ENCODE measurements at places on chromosomes 6 and 20.

GRCh38 chr20:60142587-60142986, 184.4 kb downstream of the CDH26 start:
- no peak overlapping the region for H3K4me3 ChIP-seq
- no peaks in the 10 kb centered on the region for H3K36me3 ChIP-seq
- no peak overlapping the region for H3K27ac ChIP-seq
- no peak for DNase-seq

- peaks cover 10% of the 10 kb centered on the region for H3K4me1 ChIP-seq
- no peak for DNase-seq
- H3K27ac ChIP-seq: no peak overlapping the region
- peaks cover 46% of the 10 kb centered on the region for H3K36me3 ChIP-seq
These were observed 66.4 kb downstream of the SSR1 start for GRCh38 chr6:7246401-7247178.

DNA sequence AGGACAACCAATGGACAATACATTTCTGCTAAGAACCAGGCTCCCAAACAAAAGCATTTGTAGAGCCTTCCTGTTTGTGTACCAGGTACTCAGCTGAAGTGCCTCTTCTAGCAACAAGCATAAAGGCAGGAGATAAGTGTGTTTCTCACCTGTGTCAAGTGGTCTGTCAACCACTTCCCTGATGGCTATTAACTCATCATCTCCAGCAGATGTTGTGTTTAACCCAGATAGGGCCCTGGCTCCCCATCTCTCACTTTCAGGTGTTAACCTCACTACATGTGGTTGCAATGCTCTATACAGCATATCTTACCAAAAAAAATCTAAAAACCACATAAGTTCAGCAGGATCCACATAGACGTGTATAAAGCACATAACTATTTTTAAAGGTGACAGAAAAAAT, 9.6 kb upstream of the IL17A start:
- H3K27ac ChIP-seq: no peak overlapping the region
- no peak for DNase-seq
- no peaks in the 10 kb centered on the region for H3K36me3 ChIP-seq
- no peaks in the 10 kb centered on the region for H3K27me3 ChIP-seq
- H3K4me3 ChIP-seq: no peak overlapping the region

- DNase-seq: peak; percentile 33
- no peaks in the 10 kb centered on the region for H3K27me3 ChIP-seq
- H3K36me3 ChIP-seq: peaks cover 6% of the 10 kb centered on the region
- H3K27ac ChIP-seq: peak overlapping the region; percentile 44
- H3K4me3 ChIP-seq: peak overlapping the region; percentile 86
These were observed 740 bp downstream of the NELFCD start for GRCh38 chr20:58981628-58982364.

DNA sequence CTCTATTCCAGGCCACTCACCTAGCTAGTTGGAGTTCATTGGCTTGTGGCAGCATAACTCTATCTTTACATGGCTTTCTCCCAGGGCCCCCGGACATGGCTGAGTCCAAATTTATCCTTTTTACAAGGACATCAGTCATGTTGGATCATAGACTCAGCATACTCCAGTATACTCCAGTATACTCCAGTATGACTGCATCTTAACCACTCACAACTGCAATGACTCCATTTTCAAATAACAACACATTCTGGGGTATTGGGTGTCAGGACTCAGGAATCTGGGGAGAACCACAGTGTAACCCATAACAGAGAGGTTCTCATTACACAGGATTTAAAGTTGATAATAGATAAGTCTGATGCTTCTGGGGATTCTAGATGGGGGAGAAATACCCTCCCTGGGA, 53.8 kb upstream of the TSHZ2 start:
- H3K4me1 ChIP-seq: no peaks in the 10 kb centered on the region
- no peak for DNase-seq
- H3K27ac ChIP-seq: no peak overlapping the region
- H3K27me3 ChIP-seq: no peaks in the 10 kb centered on the region

DNA sequence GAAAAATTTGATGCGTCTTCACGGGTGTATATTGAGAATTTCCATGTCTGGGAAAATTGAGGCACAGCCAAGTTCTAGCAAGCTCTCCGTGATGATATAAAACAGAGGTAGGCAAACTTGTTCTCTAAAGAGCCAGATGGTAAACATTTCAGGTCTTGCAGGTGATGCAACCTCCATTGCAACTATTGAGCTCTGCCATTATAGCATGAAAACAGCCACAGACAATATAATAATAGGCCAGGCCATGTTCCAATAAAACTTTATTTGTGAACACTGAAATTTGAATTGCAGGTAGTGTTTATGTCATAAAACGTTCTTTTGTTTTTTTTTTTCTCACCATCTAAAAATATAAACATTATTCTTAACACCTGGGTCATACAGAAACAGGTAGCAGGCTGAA, 168.2 kb downstream of the ZNF217 start:
- H3K27me3 ChIP-seq: no peaks in the 10 kb centered on the region
- no peak overlapping the region for H3K27ac ChIP-seq
- no peak for DNase-seq
- H3K36me3 ChIP-seq: no peaks in the 10 kb centered on the region

DNA sequence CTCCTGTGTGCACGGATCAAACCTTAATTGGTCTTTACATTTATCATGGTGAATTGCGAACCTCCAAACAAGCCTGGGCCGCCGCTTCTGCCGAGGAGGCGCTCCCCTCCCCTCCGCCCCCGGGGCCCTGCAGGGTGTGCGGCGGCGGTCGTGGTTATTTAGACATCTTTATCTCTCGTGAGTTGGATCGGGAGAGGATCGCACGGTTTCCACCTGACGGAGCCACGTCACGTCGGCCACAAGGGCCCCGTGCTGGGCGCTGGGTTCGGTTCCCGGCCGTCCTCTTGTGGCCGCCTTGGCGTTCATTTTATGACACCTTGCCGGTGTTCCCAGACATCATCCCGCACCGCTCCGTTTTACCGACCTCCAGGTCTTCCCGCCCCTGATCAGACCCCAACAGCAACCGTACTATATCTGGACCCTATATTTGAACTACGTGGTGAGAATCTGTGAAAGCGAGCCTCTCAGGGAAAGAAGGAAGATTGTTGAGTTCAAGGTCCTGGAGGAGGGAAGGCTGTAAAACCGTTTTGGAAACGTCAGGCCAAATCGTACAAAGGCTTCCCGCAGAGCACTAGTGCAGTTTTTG, 1.3 kb upstream of the CNR1 start:
- H3K4me3 ChIP-seq: peak overlapping the region; percentile 55
- peaks cover 21% of the 10 kb centered on the region for H3K4me1 ChIP-seq
- no peak for DNase-seq
- H3K27ac ChIP-seq: no peak overlapping the region
- no peaks in the 10 kb centered on the region for H3K36me3 ChIP-seq

- no peak overlapping the region for H3K4me3 ChIP-seq
- no peaks in the 10 kb centered on the region for H3K4me1 ChIP-seq
- DNase-seq: no peak
- no peaks in the 10 kb centered on the region for H3K27me3 ChIP-seq
- no peaks in the 10 kb centered on the region for H3K36me3 ChIP-seq
- H3K27ac ChIP-seq: no peak overlapping the region
These were observed 662.8 kb downstream of the TBC1D32 start for GRCh38 chr6:120671519-120671918.

DNA sequence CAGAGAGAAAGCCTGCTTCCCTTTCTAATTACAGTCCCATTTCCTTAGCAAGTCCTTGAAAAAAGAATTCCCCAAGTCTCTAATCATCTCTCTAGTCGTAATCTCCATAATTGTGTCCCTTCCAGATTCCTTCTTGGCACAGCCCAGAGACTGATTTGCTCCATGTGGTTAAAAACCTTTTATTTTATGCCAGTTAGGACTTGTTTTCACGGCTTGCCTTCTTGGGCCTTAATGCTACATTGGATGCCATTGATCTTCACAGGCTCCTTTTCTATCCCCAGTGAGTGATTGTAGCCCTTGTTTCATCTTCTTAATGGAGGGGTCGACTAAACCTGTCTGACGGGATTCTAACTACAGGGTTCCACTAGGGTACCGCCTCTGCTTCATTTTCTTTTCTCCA, 650.6 kb upstream of the ARID1B start:
- H3K4me1 ChIP-seq: no peaks in the 10 kb centered on the region
- no peak overlapping the region for H3K4me3 ChIP-seq
- no peak for DNase-seq
- no peaks in the 10 kb centered on the region for H3K27me3 ChIP-seq
- no peaks in the 10 kb centered on the region for H3K36me3 ChIP-seq

GRCh38 chr20:50292591-50293283, 102.1 kb downstream of the CEBPB start:
- H3K4me3 ChIP-seq: no peak overlapping the region
- H3K36me3 ChIP-seq: no peaks in the 10 kb centered on the region
- H3K27ac ChIP-seq: peak overlapping the region; percentile 58
- peak; percentile 98 for DNase-seq

DNA sequence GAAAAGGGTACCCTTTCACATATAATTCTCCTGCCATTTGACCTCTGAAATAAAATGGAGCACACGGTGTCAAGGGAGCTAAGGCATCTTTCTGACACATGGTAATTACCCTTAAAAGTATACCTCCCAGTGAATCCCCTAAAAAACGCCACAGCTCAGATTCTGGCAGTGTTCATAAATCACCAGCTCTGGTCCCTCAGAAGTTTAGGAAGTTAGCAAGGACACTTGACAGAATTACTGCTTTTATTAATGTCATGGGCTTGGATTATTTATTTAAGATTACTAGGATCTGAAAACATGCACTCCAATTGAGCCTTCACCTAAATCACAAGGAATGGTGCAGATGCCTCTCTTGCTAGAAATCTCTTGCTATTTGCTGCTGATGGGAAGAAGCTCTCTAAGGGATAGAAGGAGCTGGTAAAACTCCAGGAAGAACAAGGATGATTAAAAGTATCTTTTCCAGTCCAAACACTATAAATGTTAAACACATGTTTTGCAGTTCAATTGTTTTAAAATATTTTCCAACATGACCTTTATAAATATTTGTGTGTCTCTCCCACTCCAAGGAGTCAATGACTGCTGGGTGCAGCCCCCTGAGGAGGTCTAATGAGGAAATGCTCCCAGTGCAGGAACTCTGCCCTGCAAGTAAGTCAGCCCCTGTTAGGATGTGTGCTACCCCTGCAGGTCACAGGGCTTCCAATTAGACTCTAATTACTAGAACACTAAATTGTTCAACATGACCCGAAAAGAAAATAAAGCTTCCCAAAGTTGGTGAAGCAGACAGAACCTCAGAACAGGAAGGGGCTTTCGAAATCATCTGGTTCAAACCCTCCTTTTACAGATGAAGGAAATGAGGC, 230.3 kb downstream of the TFAP2A start:
- no peaks in the 10 kb centered on the region for H3K27me3 ChIP-seq
- DNase-seq: no peak
- H3K4me3 ChIP-seq: no peak overlapping the region
- no peaks in the 10 kb centered on the region for H3K36me3 ChIP-seq
